Activated naive CD8-positive, alpha-beta T cell treated with anti-CD3 and anti-CD28 coated beads, Interleukin-2, amount 10 ng/mL, durations not matched to agents 7 days and 5 days (primary cell): ENCODE measurements at places on chromosomes 5 and 9. TPM values are rescaled to one million over a fixed set of nuclear protein-coding genes. Genes with fewer than 3 reads are reported as not detected.

Gene ZNF883
- 1.1 TPM for total RNA-seq

Gene LTC4S
- total RNA-seq = 5.7 TPM

Gene SUSD3
- total RNA-seq = 68.0 TPM

Gene GPRIN1
- total RNA-seq = 1.6 TPM

DNA sequence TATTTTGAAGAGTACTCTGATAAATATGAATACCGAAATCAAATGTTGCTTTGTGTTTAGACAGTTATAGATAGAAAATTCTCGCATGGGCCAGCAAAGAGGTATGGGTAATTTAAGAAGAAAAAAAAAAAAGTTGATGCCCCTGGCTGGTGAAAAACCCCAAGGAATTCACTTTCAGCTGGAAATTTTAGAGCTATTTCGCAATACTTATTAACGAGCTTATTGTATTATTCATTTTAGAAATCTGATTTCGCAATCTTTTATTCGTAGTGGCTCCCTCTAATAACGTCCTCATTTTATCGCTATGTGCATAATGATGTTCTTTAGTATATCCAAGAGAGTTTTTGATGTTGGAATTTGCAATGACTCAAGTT lies 18.5 kb upstream of the FER start:
- peaks cover 52% of the 10 kb centered on the region for H3K27me3 ChIP-seq
- H3K4me1 ChIP-seq = peaks cover 19% of the 10 kb centered on the region
- H3K36me3 ChIP-seq = no peaks in the 10 kb centered on the region

- no peak for DNase-seq
- no peaks in the 10 kb centered on the region for H3K4me1 ChIP-seq
- H3K27me3 ChIP-seq = peaks cover 3% of the 10 kb centered on the region
- no peaks in the 10 kb centered on the region for H3K36me3 ChIP-seq
- no peak overlapping the region for H3K27ac ChIP-seq
- H3K4me3 ChIP-seq = no peak overlapping the region
Observed at GRCh38 chr9:115341426-115341825, 223.5 kb upstream of the TNC start.

DNA sequence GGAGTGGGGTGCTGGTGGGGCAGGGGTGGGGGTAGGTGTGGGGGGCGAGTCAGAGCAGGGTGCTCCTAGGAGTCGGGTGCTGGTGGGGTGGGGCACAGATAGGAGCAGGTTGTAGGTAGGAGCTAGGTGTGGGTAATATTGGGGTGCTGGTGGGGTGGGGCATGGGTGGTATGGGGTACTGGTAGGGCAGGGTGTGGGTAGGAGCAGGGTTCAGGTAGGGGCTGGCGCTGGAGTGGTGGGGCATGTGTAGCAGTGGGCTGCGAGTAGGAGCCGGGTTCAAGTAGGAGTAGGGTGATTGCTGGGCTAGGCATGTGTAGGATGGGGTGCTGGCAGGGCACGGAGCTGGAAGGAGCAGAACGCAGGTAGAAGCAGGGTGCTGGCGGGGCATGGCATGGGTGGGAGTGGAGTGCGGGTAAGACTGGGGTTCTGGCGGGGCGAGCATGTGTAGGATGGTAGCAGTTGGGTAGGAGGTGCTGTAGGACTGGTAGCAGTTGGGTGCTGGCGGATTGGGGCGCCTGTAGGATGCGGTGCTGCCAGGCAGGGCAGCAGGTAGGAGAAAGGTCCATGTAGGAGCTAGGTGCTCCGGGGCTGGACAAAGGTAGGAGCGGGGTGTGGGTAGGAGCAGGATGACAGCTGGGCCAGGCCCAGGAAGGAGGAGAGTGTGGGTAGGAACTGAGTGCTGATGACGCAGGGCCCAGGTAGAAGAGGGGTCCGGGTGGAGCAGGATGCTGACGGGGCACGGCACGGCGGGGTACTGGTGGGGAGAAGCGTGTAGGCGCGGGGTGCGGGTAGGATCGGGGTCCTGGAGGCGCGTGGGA lies 105.5 kb upstream of the SIMC1 start:
- H3K4me3 ChIP-seq = peak overlapping the region; percentile 56
- H3K27ac ChIP-seq = no peak overlapping the region
- peaks cover 14% of the 10 kb centered on the region for H3K4me1 ChIP-seq
- peaks cover 27% of the 10 kb centered on the region for H3K27me3 ChIP-seq

- H3K4me3 ChIP-seq = no peak overlapping the region
- peaks cover 44% of the 10 kb centered on the region for H3K36me3 ChIP-seq
- no peaks in the 10 kb centered on the region for H3K27me3 ChIP-seq
- H3K27ac ChIP-seq = no peak overlapping the region
- H3K4me1 ChIP-seq = peaks cover 20% of the 10 kb centered on the region
Observed at GRCh38 chr9:36665387-36665786, 92.7 kb downstream of the MELK start.

GRCh38 chr5:171842777-171843328 lies 57.2 kb downstream of the SMIM23 start:
- H3K27ac ChIP-seq = no peak overlapping the region
- no peak overlapping the region for H3K4me3 ChIP-seq
- peaks cover 2% of the 10 kb centered on the region for H3K27me3 ChIP-seq
- no peaks in the 10 kb centered on the region for H3K36me3 ChIP-seq

DNA sequence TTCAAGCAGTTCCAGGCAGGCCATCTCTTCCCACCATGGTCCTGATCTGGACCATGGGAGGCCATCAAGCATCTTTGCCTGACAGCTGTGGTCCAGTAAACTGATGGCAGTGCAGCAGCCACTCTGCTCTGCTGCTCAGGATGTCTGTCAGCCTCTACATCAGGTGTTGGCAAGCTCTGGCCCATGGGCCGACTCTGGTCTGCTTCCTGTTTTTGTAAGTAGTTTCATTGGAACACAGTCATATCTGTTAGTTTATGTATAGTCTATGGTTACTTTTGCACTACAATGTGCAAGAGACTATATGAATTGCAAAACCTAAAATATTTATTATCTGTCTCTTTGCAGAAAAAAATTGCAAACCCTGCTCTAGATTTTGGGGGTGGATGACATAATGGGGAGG lies 225.0 kb downstream of the KCTD16 start:
- no peaks in the 10 kb centered on the region for H3K36me3 ChIP-seq
- no peak for DNase-seq
- no peaks in the 10 kb centered on the region for H3K4me1 ChIP-seq

GRCh38 chr5:157820593-157821252 lies 38.2 kb downstream of the CLINT1 start:
- peaks cover 5% of the 10 kb centered on the region for H3K4me1 ChIP-seq
- no peak overlapping the region for H3K4me3 ChIP-seq
- H3K27me3 ChIP-seq = no peaks in the 10 kb centered on the region

- H3K4me1 ChIP-seq = no peaks in the 10 kb centered on the region
- H3K27me3 ChIP-seq = peaks cover 5% of the 10 kb centered on the region
- H3K27ac ChIP-seq = no peak overlapping the region
- no peaks in the 10 kb centered on the region for H3K36me3 ChIP-seq
- no peak for DNase-seq
- H3K4me3 ChIP-seq = no peak overlapping the region
Observed at GRCh38 chr5:68033961-68034571, 181.5 kb upstream of the PIK3R1 start.

DNA sequence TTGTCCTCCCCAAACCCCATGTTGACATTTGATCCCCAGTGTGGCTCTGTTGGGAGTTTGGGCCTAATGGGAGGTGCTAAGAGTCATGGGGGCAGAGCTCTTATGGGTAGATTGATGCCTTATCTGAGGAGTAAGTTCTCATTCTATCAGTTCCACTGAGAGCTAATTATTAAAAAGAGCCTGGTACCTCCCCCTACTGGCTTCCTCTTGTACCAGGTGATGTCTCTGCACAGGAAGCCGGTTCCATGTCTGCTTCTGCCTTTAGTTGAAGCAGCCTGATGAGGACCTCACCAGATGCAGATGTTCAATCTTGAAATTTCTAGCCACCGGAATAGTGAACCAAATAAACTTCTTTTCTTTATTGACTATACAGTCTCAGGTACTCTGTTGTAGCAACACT lies 10.8 kb downstream of the GABRB2 start:
- no peaks in the 10 kb centered on the region for H3K27me3 ChIP-seq
- DNase-seq = no peak
- no peaks in the 10 kb centered on the region for H3K36me3 ChIP-seq
- H3K4me3 ChIP-seq = no peak overlapping the region
- H3K27ac ChIP-seq = no peak overlapping the region
- no peaks in the 10 kb centered on the region for H3K4me1 ChIP-seq

- no peak overlapping the region for H3K4me3 ChIP-seq
- no peak overlapping the region for H3K27ac ChIP-seq
- DNase-seq = no peak
- peaks cover 54% of the 10 kb centered on the region for H3K27me3 ChIP-seq
- no peaks in the 10 kb centered on the region for H3K36me3 ChIP-seq
Observed at GRCh38 chr9:129435291-129435690, 185.6 kb downstream of the C9orf50 start.

DNA sequence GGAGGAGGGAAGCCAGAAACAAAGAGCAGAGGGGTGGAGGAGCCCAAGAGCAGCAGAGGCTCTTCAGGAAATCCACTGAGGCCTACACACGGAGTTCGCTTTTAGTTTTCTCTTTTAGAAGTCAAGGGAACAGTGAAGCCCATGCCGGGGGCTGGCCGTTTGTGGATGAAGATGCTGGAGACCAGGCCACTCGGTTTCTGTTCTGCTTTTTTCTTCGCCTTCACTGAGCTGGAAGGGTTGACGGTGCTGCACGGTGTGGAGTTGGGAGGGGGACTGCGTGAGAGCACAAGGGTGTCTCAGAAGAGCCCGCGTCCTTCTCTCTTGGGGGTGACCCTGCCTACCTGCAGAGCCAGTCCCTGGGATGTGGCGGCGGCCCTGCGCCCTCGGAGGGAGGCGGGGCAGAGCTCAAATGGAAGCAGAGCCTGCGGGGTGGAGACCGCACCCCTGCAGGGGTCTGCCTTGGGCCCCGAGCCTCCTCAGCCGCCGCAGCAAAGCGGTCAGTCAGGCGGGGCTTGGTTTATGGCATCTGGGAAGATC lies 68.5 kb upstream of the CACNA1B start:
- no peaks in the 10 kb centered on the region for H3K27me3 ChIP-seq
- no peak for DNase-seq
- H3K36me3 ChIP-seq = peaks cover 23% of the 10 kb centered on the region
- peaks cover 9% of the 10 kb centered on the region for H3K4me1 ChIP-seq
- H3K27ac ChIP-seq = no peak overlapping the region

DNA sequence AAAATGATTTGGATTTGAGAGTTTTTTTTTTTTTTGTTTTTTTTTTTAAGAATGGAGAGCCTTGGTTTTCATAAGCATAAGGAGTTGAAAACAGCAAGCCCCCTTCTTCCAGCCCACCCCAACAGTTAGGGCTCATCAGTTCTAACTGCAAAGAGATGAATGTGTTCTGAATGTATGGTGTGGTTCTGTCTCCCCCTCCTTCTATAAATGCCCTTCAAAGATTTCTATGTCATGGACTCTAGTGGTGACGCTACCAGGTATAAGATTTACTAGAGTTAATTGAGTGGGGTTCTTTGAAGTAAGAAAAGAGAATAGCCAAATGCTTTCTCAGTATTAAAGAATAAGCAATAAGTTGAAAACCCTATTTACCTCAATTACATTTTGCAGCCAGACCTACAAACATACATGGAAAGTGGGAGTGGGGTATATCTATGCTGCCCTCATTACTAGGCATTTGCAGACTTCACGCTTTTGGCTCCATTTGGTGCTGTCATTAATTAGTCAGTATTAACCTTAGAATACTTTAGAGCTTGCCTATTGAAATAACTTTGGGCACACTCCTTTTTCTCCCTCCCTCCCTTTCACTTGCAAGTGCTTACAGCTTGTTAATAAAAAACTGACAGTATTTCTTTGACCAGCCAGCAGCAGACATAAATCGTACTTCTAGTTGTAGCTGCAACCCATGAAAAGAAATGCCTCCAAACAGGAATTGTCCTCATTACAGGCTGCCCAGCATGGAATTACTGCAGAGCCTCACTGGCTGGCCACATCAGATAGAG lies 667.2 kb upstream of the ZNF608 start:
- no peaks in the 10 kb centered on the region for H3K4me1 ChIP-seq
- no peak for DNase-seq

- H3K27ac ChIP-seq = no peak overlapping the region
- H3K27me3 ChIP-seq = no peaks in the 10 kb centered on the region
- no peaks in the 10 kb centered on the region for H3K36me3 ChIP-seq
- no peak for DNase-seq
Observed at GRCh38 chr9:133906932-133907910, 84.9 kb downstream of the VAV2 start.

DNA sequence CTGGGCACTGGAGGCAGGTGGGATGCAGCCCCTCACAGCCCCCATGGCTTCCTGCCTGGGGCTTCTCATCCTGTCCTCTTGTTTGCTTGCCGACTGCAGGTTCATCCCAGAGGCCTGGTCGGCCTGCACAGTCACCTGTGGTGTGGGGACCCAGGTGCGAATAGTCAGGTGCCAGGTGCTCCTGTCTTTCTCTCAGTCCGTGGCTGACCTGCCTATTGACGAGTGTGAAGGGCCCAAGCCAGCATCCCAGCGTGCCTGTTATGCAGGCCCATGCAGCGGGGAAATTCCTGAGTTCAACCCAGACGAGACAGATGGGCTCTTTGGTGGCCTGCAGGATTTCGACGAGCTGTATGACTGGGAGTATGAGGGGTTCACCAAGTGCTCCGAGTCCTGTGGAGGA lies 232.7 kb downstream of the ADAMTSL1 start:
- no peaks in the 10 kb centered on the region for H3K4me1 ChIP-seq
- H3K36me3 ChIP-seq = no peaks in the 10 kb centered on the region

GRCh38 chr5:177113566-177114424 lies 19.8 kb upstream of the NSD1 start:
- peak overlapping the region; percentile 40 for H3K27ac ChIP-seq
- H3K4me1 ChIP-seq = peaks cover 24% of the 10 kb centered on the region
- H3K4me3 ChIP-seq = peak overlapping the region; percentile 59
- no peaks in the 10 kb centered on the region for H3K36me3 ChIP-seq
- peak; percentile 86 for DNase-seq
- peaks cover 1% of the 10 kb centered on the region for H3K27me3 ChIP-seq

- H3K27ac ChIP-seq = no peak overlapping the region
- no peak overlapping the region for H3K4me3 ChIP-seq
- no peaks in the 10 kb centered on the region for H3K4me1 ChIP-seq
- H3K36me3 ChIP-seq = no peaks in the 10 kb centered on the region
Observed at GRCh38 chr5:31113101-31113500, 80.4 kb upstream of the CDH6 start.

DNA sequence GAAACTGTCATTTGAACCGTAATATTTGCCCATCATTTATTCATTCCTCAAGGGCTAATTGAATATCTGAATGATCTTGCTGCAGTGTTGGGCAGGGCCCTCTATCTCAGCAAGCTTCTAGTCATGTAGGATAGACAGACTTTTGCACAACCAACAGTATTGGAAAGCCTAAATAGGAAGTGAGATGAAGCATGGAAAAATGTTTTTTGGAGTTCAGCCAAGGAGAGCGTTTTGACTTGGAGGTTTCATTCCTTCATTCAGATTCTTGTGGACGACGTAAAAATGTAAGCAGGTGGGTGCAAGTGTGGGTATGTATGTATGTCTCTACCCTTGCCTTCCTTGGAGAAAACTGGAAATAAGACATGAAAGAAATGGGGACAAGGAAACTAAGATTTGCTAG lies 15.5 kb downstream of the DAPK1 start:
- H3K36me3 ChIP-seq = no peaks in the 10 kb centered on the region
- H3K27ac ChIP-seq = no peak overlapping the region
- H3K4me3 ChIP-seq = no peak overlapping the region

GRCh38 chr9:90916147-90916734 lies 114.6 kb downstream of the SYK start:
- no peak overlapping the region for H3K27ac ChIP-seq
- H3K4me1 ChIP-seq = no peaks in the 10 kb centered on the region
- no peaks in the 10 kb centered on the region for H3K27me3 ChIP-seq
- H3K36me3 ChIP-seq = no peaks in the 10 kb centered on the region
- H3K4me3 ChIP-seq = no peak overlapping the region
